Activated naive CD8-positive, alpha-beta T cell treated with anti-CD3 and anti-CD28 coated beads, Interleukin-2, amount 10 ng/mL, durations not matched to agents 7 days and 5 days (primary cell): ENCODE measurements at places on chromosomes 16 and 17. TPM values are rescaled to one million over a fixed set of nuclear protein-coding genes. Genes with fewer than 3 reads are reported as not detected.

DNA sequence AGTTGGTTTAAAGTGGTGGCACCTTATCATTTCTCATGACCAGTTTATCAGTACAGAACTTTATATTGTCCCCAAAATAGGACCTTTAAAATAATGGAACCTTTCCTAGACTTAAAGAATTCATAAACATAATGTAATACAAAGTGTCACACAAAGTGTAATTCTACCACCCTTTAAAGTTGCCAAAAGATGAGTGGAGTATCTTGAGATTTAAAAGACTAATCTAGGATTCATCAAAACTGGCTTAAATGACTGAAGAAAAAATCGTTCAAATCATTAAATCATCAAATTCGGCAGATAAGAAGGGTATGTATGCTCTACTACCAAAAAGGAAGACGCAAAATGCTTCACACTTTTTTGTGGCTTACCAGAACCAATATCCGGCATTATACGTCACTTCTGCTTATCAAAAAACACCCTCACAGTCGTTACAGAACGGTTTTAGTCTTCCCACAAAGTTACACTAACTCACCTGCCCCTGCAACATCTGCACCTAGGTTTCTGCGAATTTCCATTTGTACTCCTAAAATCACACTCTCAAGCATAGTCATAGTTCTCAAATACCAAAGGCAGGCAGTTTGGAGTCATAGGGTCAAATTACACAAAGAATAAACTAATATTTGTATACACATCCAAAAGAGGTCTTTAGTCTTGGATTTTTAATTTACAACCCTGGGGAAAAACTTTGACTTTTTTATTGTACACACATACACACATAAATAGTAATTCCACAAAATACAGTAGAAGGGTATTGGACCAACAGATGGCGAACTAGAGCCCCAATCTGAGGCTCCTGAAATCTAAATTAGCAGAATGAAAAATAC is 1.4 kb upstream of the KANSL1 start:
- peaks cover 25% of the 10 kb centered on the region for H3K36me3 ChIP-seq

DNA sequence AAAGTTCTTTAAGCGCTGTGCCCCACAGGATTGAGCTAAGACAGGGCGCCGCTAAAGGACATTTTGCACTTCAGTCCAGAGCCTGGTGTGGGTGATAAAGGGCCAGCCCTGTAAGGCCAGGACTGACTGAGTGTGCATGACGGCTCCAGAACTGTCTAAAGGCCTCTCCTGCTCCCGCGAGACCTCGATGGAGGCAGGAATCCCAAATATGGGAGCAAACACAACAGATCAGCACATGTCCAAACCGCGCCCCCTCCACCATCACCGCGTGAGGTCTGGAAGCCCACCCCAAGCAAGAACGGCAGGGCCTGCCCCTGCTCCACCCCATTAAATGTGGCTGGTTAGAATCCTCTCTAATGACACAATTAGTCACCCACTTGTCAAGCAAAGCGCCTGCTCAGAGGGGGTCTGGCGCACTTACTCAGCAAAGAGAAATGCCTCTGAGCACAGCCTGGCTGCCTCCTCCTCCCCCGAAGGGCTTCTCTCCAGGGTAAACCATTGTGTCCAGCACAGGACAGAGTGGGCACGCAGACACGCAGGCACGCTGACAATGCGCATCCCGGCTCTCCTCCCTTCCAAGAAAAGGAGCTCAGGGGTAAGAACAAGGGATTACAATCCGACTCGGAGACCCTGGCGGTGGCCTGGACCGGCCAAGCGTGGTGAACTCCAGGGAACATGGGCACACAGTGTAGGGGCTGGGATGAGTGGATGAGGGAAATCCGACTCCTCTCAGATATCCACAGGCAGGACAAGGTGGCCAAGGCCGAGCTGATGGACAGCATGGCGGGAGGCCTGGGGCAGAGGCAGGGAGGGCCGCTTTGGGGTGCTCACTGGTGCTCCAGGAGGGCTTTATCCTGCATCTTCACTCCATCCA is 1.5 kb downstream of the MXRA7 start:
- peak overlapping the region; percentile 45 for H3K27ac ChIP-seq
- peaks cover 10% of the 10 kb centered on the region for H3K36me3 ChIP-seq
- H3K4me1 ChIP-seq: peaks cover 29% of the 10 kb centered on the region
- no peaks in the 10 kb centered on the region for H3K27me3 ChIP-seq

DNA sequence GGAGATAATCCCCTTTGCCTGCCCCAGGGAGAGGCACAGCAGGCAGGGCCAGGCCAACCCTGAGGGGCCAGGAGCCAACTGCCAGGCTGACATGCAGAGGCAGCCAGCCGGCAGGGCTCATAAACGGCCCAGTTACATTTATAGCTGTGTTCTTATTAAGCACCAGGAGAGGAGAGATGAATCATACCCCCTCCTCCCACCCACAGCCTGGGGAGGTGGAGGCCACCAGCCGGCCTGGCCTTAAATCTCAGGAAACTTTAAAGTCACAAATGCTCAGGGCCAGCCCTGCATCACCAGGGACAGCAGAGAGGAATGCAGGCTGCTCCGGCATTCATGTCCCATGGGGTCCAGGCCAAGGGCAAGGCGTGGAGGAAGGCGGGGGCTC is 177.2 kb downstream of the TMEM132E start:
- no peaks in the 10 kb centered on the region for H3K36me3 ChIP-seq
- DNase-seq: no peak
- H3K4me3 ChIP-seq: no peak overlapping the region
- H3K27ac ChIP-seq: no peak overlapping the region
- no peaks in the 10 kb centered on the region for H3K4me1 ChIP-seq

DNA sequence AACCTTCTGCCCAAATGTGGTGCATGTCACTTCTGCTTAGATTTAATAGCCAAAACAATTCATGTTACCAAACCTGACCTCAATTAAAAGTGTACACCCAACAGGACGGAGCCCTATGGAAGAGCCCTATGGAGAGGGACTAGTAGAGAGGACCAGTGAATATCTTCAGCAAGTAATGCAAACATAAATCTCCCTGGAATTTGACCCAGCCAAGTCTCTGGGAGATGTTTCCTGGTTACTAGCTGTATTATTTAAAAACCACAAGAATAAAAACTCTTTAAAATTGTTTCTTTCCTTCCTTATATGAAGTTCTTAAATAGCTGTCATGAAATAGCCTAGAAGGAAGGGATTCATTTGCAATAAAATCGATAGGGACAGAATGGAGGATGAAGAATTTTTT is 255.8 kb downstream of the CDH11 start:
- no peak overlapping the region for H3K4me3 ChIP-seq
- H3K27me3 ChIP-seq: no peaks in the 10 kb centered on the region
- no peaks in the 10 kb centered on the region for H3K36me3 ChIP-seq

FBXW10B gene
- total RNA-seq: not detected

CLEC3A gene
- total RNA-seq: not detected

DNA sequence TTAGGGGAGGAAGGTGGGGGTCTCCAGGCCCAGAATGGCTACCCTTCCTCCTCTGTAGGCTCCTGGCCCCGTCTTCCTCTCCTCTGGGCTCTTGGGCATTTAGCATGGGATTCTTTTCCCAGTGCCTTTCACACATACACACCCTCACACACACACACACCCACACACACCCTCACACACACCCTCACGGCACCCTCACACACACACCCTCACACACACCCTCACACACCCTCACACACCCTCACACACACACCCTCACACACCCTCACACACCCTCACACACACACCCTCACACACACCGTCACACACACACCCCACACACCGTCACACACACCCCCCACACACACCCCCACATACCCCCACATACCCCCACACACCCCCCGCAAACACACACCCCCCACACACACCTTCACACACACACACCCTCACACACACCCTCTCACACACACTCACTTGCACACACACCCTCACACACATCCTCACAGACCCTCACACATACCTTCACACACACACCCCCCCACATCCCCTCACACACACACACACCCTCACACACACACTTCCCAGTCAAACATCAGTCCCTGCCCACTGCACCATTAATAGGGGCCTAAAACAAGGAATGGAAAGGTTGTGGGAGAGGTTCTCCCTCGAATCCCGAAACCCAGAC is 845 bp downstream of the SGCA start:
- no peak overlapping the region for H3K4me3 ChIP-seq
- no peak for DNase-seq
- peaks cover 20% of the 10 kb centered on the region for H3K4me1 ChIP-seq
- no peak overlapping the region for H3K27ac ChIP-seq

DNA sequence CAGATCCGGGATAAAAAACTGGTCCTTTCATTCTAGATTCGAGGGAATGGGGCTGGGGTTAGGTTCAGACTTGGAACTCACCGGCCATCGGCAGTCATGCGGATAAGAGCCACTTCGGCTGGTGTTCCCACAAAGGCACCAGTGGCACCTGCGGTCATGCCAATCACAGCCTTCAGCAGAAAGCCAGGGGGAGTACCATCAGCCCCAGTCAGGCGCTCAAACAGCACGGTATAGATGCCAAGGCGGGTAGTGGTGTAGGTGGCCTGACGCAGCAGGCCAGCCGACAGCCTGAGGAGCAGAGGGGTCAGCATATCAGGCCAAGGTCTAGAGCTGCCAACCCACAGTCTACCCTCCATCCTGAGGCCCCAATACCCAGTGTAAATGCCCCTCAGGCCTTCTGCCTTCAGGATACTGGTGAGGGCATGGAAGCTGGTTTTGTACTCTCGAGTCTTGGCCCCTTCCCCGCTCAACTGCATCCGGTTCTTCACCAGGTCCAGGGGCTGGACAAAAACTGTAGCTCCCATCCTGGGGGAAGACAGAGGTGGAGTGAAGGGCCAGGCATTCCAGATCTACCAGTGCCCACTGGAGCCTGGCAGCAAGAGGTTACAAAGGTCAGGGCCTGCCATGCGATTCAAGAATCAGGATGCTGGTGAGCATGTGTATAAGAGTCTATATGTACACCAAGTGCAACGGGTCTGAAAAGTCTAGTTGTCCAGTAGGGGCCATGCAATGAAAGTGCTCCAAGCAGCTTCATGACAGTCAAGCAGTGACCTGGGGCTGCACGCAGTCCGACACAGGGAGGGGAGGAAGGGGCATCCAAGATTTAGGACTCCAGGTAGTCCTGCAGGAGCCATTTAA is 929 bp downstream of the SLC25A11 start:
- peaks cover 48% of the 10 kb centered on the region for H3K4me1 ChIP-seq
- peak overlapping the region; percentile 88 for H3K27ac ChIP-seq
- H3K27me3 ChIP-seq: no peaks in the 10 kb centered on the region
- peak overlapping the region; percentile 100 for H3K4me3 ChIP-seq
- DNase-seq: no peak

DNASE1L2 gene
- 2.2 TPM for total RNA-seq

DNA sequence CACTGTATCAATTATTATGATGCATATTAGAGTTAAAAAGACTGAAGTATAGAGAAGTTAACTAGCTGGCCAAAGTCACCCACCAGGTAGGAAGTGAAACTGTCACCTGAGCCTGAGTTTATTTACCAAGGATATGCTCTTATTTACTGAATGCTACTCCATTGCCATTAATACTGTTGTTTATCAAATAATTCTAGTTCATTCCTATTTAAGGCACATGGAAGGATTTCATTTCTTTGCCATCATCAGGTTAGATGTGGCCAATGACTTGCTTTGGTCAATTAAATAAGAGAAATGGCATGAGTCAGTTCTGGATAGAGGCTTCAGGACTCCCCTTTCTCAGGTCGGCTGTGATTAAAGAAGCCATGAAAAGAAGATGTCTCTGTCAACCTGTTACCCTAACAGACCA is 169.6 kb downstream of the KCNJ2 start:
- no peak for DNase-seq
- no peaks in the 10 kb centered on the region for H3K36me3 ChIP-seq
- H3K27ac ChIP-seq: no peak overlapping the region
- no peaks in the 10 kb centered on the region for H3K27me3 ChIP-seq

ITGB3 gene
- 0.17 TPM for total RNA-seq

DNA sequence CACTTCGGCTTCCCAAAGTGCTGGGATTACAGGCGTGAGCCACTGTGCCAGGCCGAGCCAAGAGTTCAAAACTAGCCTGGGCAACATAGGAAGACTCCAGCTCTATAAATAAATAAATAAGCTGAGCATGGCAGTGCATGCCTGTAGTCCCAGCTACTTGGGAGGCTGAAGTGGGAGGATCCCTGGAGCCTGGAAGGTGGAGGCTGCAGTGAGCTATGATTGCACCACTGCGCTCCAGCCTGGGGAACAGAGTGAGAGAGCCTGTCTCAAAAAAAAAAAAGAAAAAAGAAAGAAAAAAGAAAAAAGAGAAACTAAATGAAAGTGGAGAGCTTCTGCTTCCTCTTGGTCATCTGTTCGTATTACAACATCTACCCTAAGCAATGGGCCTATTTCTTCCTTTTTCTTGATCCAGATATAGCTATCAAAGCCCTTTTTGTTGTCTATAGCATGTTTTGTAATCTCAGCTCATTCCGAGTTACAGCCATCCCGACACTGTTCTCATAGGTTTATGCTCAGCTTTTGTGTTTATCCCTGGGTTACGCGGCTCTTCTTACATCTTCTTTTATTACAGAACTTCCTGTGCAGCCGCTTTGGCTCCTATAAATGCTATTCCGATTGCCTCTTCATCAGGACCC is 14.1 kb upstream of the MAPK3 start:
- H3K27ac ChIP-seq: no peak overlapping the region
- DNase-seq: no peak
- H3K4me1 ChIP-seq: peaks cover 13% of the 10 kb centered on the region
- H3K27me3 ChIP-seq: no peaks in the 10 kb centered on the region

GRCh38 chr17:5122586-5123342 is 6.9 kb downstream of the USP6 start:
- no peak overlapping the region for H3K4me3 ChIP-seq
- H3K27ac ChIP-seq: no peak overlapping the region
- H3K27me3 ChIP-seq: peaks cover 43% of the 10 kb centered on the region
- peak; percentile 37 for DNase-seq
- no peaks in the 10 kb centered on the region for H3K4me1 ChIP-seq

DNA sequence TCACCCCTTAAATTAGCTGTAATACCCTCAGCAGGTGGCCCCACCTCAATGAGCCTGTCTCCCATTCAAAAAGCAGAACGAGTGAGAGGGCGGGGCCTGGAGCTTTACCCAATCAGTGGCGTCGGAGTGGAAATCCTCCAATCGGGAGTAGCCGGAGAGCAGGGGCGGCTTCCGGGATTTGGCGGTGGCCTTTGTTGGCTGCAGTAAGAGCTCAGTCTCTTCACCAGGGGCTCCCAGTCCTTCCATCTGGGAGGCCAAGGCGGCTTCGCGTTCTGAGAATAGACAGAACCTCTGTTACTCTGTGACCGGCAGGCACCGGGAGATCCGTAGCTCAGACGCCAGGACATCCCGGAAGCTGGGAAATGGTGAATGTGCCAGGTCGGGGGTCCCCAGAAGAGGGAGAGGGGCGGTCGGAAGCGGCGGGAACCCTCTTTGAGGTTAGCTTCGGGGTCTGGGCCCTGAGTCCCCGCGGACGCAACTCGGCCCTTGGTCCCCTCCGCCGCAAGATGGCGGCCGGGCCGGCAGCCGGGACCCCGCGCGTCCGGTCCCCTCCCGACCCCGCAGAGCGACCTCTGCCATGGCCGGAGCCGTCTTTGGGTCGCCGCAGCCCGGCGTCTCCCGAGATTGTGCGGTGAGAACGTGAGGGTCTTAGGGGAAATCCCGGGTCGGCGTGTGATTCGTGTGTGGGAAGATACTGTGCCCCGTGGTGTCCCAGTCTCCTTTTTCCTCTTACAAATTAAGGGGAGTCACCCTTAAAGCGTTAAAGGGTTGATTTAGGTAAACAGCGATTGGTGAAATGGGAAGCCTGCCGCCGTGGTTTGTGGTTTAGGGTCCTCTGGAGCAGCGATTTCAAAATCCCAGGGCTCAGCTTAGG is 160.3 kb upstream of the ZNF267 start:
- H3K27me3 ChIP-seq: no peaks in the 10 kb centered on the region
- peaks cover 33% of the 10 kb centered on the region for H3K4me1 ChIP-seq
